ENCODE measurements at places on chromosomes 1 and 21.

GRCh38 chr1:58774027-58774426, 9.8 kb downstream of the JUN start:
- no peak for DNase-seq

GRCh38 chr1:78340006-78340405, 150.8 kb upstream of the PTGFR start:
- DNase-seq, result peak; percentile 48

GRCh38 chr1:147641695-147642592, 28.4 kb downstream of the ACP6 start:
- peak; percentile 17 for DNase-seq

GRCh38 chr1:73947009-73947408, 251.0 kb downstream of the LRRIQ3 start:
- DNase-seq, result no peak

DNA sequence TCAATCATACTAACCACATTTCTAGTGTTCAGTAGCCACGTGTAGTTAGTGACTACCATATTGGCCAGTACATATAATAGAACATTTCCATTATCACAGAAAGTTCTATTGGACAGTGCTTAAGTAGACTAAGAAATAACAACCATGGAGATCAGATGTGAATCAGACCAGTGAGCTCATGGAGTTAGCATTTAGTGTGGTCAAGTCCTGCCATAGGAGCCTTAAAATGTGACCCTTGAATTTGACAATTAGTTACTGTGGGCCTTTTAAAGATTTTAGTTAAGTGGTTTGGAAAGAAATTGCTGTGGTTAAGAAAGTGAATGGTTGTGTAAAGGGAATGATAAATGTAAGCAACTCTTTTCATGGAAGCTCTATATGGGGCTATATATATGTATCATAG, 123.4 kb downstream of the POU2F1 start:
- no peak for DNase-seq

DNA sequence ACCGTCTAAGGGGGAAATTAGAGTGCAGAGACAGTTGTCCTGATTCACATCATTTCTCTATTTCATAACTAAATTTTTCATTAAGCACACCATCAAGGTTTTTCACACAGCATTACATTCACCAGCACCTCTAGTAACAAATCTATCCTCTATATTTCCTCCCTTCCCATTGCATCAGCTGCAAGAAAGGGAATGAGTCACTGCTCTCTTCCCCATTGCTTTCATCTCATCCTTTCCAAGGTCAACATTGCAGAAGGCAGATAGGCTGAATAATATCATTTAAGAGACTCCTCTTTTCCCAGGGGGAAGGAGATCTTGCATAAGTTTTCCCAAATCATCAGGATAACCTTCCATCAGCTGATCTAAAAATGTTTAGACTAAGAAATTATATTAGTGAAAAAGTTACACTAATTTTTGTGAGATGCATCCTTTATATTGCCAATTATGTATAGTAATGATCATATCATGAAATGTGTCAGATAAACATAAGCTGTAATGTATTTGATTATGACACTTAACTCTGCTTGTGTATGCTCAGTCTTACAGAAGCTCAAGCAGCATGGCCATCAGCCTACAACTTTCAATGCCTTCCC, 4.3 kb downstream of the INTS7 start:
- no peak for DNase-seq

- DNase-seq, result no peak
Measured at GRCh38 chr1:58749646-58750045, 34.2 kb downstream of the JUN start.

DNA sequence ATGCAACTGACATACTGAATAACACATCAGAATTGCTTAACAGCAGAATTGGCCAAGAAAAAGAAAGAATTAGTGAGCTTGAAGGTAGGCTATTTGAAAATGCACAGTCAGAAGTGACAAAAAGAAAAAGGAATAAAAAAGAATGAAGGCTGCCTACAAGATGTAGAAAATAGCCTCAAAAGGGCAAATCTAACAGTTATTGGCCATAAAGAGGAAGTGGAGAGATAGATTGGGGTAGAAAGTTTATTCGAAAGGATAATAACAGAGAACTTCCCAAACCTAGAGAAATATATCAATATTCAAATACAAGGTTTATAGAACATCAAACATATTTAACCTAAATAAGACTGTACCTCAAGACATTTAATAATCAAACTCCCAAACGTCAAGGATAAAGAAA, 67.5 kb downstream of the ATP6V1G3 start:
- no peak for DNase-seq

- no peak for DNase-seq
Measured at GRCh38 chr1:28915031-28915895, 894 bp downstream of the EPB41 start.

- no peak for DNase-seq
Measured at GRCh38 chr1:228372183-228373003, 34.2 kb downstream of the TRIM11 start.

GRCh38 chr21:42857216-42857615, 22.1 kb downstream of the WDR4 start:
- DNase-seq, result no peak

DNA sequence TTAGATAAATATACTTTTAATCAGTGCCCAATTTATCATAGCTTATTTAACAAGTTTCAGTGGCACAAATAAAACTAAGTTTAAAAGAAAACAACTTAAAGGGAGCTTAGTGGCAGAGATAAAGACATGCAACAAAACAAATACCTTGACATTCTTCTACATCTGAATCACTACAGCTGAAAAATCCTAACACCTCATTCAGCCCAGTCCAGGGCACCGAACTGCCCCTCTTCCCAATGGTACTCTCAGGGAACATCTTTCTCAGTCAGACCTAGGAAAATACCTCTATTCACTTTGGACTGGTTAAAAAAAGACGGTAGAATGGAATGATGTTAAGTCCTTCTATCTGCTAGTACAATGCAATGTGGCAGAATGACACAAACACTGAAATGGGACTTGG, 8.3 kb downstream of the OTUD7B start:
- no peak for DNase-seq

GRCh38 chr1:185608177-185608576, 126.0 kb upstream of the HMCN1 start:
- no peak for DNase-seq

All from GM04504 (cell line).